ENCODE measurements at places on chromosomes 12 and 14.

DNA sequence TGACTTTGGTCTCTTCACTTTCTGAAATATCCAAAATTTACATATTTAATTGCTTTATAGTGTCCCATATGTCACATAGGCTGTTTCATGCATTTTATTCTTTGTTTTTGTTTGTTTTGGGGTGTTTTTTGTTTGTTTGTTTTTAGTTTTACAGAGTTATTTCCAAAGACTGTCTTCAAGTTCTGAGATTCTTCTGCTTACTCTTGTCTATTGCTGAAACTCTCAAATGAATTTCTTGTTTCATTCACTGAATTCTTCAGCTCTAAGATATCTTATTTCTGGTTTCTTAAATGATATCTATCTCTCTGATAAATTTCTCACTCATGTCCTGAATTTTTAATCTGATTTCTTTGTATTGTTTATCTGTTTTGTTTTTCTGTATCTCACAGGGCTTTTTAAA is 412.0 kb upstream of the ATP2B1 start:
- DNase-seq, result no peak

DNA sequence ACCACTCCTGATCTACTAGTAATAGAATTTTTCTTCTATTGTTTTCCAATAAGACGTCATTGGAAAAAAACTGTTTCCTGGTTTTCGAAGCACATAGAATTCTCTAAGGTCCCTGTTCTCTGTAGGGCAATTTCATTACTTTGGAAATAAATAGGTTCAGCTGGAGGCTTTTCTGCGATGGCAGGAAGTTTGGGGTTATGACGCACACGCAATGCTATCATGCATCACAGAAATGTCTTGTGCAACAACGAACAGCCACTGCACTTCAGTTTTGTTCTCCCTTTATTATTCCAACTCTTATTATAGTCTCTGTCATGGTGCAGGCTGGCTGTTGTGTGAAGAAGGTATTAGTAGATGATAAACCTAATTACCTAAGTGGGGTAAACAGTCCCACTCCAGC is 59.0 kb downstream of the KCNK10 start:
- no peak for DNase-seq

GRCh38 chr14:64255756-64256155 is 38.4 kb downstream of the ESR2 start:
- no peak for DNase-seq

DNA sequence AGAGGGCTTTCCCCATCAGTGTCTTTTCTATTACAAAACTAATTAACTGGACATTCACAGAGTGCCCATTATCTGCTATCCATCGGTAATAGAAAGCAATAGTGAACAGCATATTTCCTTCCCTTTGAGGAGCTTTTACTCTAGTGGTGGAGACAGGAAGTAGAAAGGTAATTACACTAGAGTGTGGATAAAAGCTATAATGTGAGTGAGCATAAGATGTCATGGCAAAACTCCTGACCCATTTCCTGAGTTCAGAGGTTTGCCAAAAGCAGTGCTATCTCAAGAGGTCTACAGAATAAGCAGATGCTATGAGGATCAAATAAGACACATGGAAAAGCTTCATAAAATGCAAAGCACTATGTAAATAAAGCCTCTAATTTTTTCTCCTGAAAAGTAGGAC is 24.0 kb downstream of the TIMELESS start:
- no peak for DNase-seq

- no peak for DNase-seq
Observed at GRCh38 chr12:22709292-22709691, 84.3 kb downstream of the ETNK1 start.

DNA sequence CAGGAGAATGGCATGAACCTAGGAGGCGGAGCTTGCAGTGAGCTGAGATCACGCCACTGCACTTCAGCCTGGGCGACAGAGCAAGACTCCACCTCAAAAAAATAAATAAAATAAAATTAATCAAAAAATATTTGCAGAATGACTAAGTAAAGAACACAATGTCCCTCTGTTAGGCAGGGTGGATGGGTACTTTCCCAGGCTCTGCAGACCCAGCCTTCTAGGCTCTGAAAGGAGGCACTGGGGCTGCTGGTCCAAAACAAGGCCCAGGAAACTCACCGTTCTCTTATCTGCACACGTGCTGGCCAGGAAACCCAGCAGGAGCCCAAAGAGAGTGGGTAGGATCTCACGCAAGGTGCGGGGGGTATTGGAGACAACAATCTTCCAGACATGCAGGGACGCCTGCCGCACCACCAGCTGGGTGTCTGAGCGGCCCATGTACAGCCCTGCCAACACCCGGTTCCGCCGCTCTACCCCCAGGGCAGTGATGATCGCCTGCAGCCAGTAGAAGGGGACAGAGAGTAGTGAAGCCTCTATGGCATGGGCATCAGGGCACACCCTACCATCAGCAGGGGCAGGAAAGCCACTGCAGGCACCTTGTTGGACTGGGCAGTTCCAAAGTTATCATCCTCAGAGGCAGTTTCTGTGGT is 25.8 kb upstream of the RAB35 start:
- no peak for DNase-seq

All from HL-60 (cell line).